ENCODE measurements at places on chromosomes 12 and 14.

DNA sequence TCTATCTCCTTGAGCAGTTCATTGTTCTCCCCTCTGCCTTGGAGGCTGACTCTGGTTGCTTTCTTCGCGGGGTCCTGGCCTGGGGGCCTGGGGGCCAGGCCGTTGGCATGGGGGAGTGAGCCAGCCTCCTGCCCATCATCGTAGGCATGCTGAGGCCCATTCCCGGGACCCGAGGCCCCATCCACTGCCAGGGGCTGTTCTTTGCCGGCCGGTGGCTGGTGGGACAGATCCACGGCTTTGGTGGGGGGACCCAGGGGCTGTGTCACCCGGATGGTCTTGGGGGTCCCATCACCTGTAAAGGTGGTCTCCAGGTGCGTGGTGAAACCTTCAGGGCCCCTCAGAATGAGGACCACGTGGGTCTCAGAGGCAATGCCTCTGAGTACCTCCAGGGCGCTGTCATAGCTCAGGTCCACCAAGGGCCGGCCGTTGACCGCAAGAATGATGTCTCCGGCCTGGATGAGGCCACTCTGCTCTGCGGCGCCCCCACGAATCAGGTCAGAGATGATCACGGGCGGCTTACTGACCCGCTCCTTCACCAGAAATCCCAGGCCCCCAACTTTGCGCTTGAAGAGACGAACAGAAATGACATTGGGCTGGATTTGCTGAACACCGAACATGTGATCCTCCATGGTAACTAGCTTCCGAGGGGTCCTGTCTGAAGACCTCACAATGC lies 30.8 kb downstream of the NOS1 start:
- no peak for DNase-seq

- no peak for DNase-seq
Measured at GRCh38 chr14:93035917-93036651, 79.6 kb downstream of the ITPK1 start.

DNA sequence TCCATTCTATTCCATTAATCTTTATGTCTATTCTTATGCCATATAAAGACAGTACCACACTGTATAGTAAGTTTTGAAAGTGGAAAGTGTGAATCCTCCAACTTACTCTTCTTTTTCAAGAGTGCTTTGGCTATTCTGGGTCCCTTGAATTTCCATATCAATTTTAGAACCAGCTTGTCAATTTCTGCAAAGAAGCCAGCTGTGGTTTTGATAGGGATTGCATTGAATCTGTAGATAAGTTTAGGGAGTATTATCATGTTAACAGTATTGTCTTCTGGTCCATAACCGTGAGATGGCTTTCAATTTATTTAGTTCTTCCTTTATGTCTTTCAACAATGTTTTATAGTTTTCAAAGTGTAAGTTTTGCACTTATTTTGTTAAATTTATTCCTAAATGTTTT lies 34.2 kb upstream of the GCH1 start:
- DNase-seq = no peak

DNA sequence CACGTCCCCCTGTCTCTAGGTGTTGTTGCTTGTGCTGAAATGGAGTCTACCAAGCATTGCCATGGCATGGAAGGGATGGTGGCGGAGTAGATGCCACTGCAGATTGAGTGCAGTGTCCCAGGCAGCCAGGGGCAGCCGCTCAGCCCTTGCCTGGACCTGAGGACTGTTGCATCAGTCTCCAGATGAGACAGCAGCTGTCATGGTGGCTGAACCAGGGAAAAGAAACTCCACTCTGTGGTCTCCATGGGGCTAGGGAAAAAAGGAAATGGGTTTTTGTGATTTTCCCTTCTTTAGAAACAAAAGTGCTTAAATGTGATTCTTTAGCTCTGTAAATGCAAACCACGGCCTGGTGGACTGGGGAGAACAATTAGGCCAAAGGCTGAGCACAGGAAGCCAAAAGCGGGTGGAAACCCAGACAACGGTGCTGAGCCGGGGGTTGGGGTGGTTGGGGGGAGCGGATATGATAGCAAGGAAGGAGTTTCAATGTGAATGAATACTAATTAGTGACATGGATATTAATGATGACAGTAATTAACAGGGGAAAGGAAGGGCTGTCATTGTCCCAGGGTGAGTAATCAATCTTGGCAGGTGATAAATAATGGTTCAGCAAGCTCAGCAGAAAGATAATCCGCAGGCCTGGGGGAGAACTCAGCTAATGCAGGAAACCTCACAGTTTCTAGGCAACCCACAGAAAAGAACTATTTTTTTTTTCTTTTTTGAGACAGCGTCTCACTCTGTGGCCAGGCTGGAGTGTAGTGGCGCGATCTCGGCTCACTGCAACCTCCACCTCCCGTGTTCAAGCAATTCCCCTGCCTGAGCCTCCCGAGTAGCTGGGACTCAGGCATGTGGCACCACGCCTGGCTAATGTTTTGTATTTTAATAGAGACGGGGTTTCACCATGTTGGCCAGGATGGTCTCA lies 442.6 kb downstream of the DPF3 start:
- DNase-seq = peak; percentile 55

DNA sequence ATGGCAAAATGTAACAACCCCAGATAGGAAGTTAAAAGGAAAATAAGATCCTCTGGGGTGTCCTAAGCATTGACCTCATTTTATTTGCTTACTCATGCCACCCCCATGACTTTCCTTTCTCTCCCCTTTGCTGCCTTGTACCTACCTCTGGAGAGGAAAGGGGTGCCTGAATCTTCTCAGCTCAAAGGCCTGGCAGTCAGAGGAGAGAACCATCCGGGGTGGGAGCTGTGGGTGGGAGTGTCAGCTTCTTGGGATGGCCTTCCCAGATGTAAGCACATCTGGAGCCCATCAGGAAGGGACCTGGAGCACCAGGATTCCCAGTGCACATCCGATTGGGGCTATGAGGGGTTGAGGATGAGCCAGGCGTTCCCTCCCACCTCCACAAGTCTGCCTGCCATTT lies 5.2 kb upstream of the ITGA5 start:
- DNase-seq = no peak

GRCh38 chr12:59486827-59487226 lies 109.0 kb upstream of the SLC16A7 start:
- DNase-seq = no peak

GRCh38 chr12:15636060-15636890 lies 152.9 kb downstream of the EPS8 start:
- DNase-seq = no peak

DNA sequence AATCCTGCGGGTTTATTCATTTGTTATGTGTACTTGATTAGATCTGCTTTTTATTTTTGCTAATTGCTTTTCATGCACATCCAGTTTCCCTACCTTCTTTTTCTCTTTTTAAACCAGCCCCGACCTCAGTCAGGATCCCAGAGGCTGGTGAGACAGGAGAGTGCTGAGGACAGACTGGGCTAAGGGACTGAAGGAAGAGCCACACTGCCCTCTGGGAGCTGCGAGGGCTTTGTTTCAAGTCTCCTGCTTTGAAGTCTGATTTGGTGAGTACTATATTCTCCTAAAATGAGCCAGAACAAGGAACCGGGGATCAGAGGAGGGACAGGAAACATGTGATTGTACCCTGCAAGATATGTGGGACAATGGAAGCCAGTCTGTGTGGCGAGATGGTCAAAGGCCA lies 23.9 kb downstream of the PRICKLE1 start:
- DNase-seq = no peak

- no peak for DNase-seq
Measured at GRCh38 chr12:76713130-76713529, 50.8 kb upstream of the ZDHHC17 start.

DNA sequence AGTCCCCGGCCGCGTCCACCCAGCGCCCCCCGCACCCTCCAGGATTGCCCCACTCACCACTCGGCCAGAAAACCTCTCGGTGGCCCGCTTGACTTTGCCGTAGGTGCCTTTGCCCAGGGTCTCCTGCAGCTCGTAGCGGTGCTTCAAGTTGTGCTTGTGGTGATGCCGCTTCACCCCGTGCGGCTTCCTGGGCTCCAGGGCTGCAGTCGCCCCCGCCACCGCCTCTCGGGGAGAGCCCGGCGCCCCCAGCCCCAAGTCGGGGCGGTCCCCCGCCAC lies 459 bp downstream of the NUAK1 start:
- peak; percentile 11 for DNase-seq

- no peak for DNase-seq
Measured at GRCh38 chr14:66120402-66120801, 365.8 kb upstream of the CCDC196 start.

GRCh38 chr14:105490267-105490571 lies 827 bp upstream of the TEDC1 start:
- DNase-seq = no peak

GRCh38 chr14:64929014-64929359 lies 13.6 kb downstream of the GPX2 start:
- DNase-seq = no peak

DNA sequence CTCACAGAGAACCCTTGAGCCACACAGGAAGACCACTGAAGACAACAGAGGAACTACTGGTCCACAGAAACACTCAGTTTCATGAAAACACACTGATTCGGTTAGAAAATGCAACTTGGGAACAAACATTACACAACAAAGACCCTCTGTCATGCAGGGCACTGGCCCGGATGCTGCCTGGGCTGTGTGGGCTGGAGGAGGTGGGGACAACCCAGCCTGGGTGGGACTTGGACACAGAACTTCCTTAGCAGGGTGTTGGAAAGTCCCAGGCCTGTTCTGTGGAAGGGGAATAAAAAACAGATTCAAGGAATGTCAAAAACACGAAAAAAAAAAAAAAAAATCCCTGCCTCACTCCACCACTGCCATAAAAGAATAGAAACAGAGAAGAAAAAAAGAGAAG lies 181.0 kb downstream of the MON2 start:
- no peak for DNase-seq

DNA sequence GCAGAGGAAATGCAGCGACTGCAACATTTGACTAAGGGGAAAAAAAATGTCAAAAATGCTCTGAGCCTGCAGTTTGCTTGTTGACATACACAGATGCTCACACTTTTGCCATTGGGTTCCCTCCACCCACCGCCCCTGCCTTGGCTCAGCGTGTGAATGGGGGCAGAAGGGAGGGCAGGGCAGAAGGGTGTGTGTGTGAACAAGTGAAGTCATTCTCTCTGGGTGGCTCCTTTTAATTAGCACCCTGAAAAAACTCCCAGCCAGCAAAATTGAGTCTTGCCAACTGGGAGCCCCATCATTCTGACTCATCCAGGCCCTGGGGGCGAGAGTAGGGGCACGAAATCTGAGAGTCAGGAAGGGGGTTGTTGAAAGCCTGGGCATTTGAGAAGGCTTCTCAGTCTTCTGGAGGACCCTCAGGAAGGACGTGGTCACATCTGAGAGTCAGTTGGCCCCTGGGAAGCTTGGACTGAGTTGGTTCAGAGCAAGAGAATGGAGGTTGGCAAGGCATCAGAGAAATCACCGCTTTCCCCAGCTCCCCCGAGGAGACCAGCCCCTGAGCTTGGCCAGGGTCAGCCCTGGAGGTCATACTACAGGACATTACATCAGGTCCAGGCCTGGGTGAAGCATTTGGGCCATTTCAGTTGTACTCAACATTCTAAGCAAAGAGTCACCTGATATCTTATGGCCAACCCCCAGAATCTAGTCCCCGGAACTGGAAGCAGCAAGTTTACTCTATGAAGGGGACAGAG lies 22.7 kb upstream of the KRT78 start:
- no peak for DNase-seq

Data from activated CD4-positive, alpha-beta T cell treated with anti-CD3 and anti-CD28 coated beads, Interleukin-2, amount 50 U/mL, for 48 hours (primary cell).